ENCODE measurements at places on chromosomes 12 and 14.

DNA sequence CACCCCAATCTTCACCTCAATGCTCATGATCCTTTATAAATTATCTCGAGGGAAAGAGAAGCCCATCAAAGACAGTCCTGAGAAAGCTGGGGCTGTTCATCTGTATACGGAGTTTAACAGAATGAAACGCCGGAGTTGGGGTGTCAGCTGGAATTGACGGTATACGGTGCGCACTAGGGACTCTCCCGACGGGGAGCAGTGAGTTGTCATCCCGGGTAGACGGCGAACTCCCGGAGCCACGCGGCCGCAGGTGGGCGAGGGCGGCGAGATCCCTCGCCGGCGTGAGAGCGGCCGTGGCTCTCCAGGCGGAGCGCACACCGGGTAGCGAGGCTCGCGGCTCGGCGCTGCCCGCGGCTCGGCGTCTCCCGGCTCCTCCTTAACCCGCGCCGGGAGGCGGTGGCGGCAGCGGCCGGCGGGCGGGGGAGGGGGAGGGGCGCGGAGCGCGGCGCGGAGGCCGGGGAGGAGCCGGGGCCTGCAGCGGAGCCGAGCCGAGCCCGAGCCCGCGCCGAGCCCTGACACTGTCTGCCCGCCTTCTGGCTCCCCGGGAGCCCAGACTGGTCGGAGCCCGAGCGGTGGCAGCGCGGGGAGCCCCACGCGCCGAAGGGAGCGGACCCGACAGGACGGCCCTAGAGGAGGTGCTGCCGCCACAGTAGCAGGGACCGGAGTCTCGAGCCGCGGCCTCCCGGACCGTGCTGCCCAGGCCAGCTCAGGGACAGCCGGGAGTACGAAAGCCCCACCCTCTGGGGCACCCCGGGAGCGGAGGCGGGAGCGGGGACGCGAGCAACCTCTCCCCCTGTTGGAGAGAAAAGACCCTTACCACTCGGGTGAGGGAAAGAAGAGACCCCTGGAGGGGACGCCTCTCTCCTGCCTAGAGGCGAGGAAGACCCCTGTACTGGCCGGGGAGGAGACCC lies at the start of gene FOXJ2:
FOXJ2 (plus strand) TSS at position 475 of the 911 bp plus-strand sequence. CDS start 7,117 bp downstream, outside the sequence.
- DNase-seq, result peak; percentile 77

GRCh38 chr12:3842517-3842916 lies 30.7 kb downstream of the PARP11 start:
- DNase-seq, result no peak

- DNase-seq, result peak; percentile 28
Measured at GRCh38 chr14:104130974-104131651, 7.3 kb upstream of the KIF26A start.

- DNase-seq, result peak; percentile 39
Measured at GRCh38 chr12:131917139-131917710, 11.9 kb upstream of the PUS1 start.

GRCh38 chr14:65637780-65638179 lies 225.2 kb downstream of the FUT8 start:
- DNase-seq, result peak; percentile 51

DNA sequence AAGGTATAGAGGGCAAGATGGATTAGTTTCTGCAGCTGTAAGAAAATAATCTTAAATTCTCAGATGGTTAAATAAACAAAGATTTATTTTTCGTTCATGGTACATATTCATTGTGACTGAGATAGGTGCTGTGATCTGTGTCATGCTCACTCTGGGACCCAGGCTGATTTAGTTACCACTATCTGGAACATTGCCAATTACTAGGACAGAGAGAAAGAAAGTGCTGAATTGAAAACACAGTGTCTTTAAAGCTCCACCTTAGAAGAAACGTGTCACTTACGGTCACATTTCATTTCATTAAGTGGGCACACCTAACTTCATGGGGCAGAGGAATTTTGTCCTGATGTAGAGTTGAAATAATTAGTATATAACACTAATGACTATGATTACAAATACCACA lies 430.0 kb downstream of the CCDC91 start:
- no peak for DNase-seq

- DNase-seq, result no peak
Measured at GRCh38 chr14:22095860-22096513, 422.4 kb upstream of the OR4E1 start.

DNA sequence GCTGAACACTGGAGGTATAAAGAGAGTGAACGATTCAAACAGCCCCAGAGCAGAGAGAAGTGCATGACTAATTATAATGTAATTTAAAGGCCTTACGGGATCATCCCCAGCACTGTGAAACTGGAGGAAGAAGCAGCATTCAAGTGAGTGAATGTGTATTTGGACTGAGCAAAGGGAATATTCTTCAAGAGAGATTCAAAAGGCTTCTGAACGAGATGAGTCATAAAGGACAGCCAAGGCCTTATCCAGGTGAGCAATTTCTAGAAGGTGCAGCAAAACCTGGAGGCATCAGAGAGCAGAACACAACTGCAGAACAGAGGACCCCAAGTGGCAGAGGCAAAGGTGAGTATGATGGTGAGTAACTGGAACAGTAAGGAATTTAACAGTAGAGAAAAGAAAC lies 127.2 kb downstream of the BCAT1 start:
- DNase-seq, result no peak

GRCh38 chr14:24270537-24271133 lies 762 bp downstream of the RABGGTA start:
- DNase-seq, result no peak

- DNase-seq, result peak; percentile 6
Measured at GRCh38 chr14:105581551-105582341, 55.4 kb downstream of the TMEM121 start.

- DNase-seq, result no peak
Measured at GRCh38 chr12:63865448-63865847, 20.9 kb downstream of the SRGAP1 start.

DNA sequence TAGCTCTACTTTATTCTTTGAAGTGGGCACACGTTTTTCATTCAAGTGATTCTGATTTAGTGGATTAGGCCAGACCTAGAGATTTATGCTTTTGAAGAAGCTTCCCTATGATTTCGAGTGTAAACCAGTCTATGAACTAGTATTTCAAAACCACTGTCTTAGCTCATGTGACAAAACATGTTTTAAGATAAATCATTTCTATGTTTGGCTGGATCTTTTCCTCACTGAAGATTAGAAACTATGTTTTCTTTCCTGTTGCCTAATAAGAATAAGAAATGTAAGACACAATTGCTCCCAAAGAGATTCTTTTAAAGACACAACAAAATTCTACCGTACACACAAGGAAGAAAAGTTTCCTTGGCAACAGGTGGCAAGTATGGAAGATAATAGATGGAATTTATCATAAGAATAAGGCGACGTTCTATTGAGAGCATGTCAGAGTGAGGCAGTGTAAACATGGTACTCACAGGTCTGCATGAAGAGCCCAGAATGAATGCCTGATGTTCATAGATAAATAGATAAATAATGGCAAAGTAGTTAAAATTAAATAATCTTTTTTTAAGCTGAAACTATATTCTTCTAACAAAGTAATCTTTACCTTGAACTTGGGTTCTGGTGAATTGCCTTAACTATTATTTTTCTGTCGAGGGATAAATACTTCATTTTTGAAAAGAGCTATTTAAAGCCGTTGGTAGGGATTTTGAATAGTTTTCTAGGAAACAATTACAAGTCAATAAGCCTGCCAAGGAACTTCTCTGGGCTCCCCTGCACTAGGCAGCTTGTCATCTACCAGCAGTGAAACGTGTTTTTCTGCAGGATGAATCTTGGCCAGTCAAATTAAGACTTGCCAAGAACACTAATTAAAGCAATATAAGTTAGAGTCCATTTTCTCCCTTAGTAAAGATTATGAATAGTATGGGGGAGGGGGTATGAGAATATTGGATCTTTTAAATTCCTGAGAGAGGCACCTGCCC lies 34.1 kb upstream of the C12orf75 start:
- no peak for DNase-seq

DNA sequence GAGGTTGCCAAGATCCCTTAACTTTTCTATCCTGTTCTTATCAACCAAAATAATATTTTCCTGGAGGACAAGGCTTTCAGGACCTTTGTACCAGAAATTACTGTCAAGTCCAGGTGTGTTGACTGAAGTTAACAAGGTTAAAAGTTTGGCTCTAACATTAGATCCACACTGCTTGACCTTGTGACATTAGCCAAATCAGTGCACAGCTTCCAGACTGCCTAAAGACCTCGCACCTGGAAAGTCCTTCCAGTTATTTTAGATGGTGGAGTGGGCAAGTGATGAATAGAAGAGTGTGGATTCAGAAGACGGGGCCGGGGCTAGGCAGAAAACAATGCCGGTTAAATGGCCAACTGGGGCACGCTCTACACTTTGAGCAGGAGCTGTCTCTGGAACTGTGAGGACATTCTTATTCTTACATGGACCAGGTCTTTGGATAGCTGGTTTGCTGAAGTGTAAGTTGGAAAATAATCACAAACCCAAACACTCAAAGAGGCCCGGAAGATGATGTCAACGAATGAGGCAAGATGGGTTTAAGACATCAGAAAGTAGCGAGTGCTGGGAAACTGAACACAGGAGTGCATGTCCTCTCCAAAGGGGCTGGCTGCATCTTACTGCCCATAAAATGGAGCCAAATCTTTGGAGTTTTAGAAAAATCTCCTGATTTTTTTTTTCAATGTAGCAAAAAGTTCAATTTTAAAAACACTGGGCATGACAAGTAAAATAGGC lies 56.3 kb downstream of the NIN start:
- DNase-seq, result no peak

GRCh38 chr14:90731487-90731886 lies 84.7 kb downstream of the TTC7B start:
- no peak for DNase-seq

DNA sequence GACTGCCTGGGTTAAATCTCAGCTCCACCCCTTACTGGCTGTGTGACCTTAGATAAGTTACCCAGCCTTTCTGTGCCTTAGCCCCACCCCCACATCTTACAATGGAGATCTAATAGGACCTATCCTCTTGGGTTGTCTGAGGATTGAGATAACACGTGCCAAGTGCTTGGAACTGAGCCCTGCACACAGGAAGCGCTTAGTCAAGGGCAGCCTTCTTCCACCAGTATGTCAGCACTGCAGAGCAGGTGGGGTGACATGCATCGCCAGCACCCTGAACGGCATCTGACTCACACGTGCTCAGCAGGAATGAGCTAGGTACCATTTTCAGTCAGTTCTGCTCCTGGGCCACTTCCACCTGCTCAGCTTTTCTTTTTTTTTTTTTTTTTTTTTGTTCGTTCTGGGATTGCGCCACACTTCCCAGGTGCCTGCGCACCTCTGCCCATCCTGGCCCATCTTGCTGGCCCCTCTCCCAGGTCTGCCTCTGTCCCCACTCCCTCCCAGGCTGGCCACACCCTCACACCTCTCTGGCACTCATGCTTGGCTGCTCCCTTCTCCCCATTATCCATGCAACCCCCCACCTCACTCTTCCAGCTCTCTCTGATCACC lies 19.6 kb downstream of the LGMN start:
- no peak for DNase-seq

- DNase-seq, result peak; percentile 13
Measured at GRCh38 chr12:49965836-49966235, 4.2 kb downstream of the AQP5 start.
